Cortex of kidney (tissue), 1 donor: ENCODE measurements at places on chromosomes 4 and X.

GRCh38 chrX:16028576-16028975 is 94.8 kb upstream of the GRPR start:
- no peak for DNase-seq

GRCh38 chrX:52015794-52016193 is 53.2 kb downstream of the MAGED4B start:
- DNase-seq = no peak

GRCh38 chr4:22348410-22348809 is 167.5 kb downstream of the ADGRA3 start:
- no peak for DNase-seq

GRCh38 chrX:43655151-43656004 is 721 bp upstream of the MAOA start:
- DNase-seq = no peak

- DNase-seq = no peak
Measured at GRCh38 chr4:118964891-118965411, 76.3 kb downstream of the SYNPO2 start.

GRCh38 chrX:46673620-46674359 is 85.1 kb downstream of the SLC9A7 start:
- no peak for DNase-seq

- no peak for DNase-seq
Measured at GRCh38 chr4:77852892-77853495, 9.6 kb upstream of the MRPL1 start.

GRCh38 chrX:42220083-42220482 is 296.7 kb upstream of the CASK start:
- no peak for DNase-seq
